ENCODE measurements at places on chromosomes 2 and 18. TPM values are rescaled to one million over a fixed set of nuclear protein-coding genes. Genes with fewer than 3 reads are reported as not detected.

GRCh38 chr18:24014062-24014985 lies at the start of gene TTC39C:
TSS of gene TTC39C (plus strand) at chr18:24014754. CDS start at chr18:24014872, 118 bp downstream.
- no peak for DNase-seq

GRCh38 chr2:129779783-129780182 lies 199.7 kb upstream of the RAB6C start:
- no peak for DNase-seq

GRCh38 chr18:41700416-41700815 lies 254.6 kb upstream of the PIK3C3 start:
- DNase-seq = no peak

DNA sequence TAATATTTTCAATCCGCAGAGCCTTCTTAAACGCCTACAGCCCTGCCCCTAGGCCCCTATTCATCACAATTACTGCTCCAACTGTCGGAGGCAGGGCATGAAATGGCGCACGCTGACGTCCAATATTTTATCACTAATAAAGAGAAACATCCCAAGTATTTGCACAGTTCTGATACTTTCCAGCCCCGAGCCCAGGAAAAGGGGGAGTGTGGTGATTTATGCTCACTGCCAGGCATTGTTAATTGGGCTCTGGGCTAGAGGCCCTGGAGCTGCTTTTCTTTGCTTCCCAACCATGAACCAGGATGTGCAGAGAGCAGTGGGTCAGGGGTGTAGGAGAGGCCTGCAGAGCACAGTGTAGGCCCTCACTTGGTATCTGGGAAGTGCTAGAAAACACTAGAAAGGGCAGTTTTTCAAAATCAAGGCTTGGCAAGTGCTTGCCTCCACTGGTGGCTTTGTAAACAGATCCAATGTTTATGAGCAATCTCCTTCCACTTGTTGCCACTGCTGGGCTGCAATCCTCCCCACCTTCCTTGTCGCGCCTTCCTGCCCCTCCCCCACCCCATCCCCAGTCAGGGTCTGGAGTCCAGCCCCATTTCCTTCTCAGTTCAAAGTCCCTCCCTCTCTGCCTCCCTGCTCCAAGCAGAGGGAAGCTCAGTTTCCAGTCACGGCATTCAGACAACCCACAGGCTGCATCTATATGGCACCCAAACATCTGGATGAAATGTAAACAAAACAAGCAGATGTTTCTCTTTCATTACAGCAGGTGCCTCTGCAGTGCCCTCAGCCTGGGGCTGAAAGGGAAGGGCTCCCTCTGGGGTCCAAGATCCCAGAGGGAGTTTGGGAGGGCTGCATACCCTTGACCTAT lies 83.9 kb upstream of the PKDCC start:
- DNase-seq = no peak

DNA sequence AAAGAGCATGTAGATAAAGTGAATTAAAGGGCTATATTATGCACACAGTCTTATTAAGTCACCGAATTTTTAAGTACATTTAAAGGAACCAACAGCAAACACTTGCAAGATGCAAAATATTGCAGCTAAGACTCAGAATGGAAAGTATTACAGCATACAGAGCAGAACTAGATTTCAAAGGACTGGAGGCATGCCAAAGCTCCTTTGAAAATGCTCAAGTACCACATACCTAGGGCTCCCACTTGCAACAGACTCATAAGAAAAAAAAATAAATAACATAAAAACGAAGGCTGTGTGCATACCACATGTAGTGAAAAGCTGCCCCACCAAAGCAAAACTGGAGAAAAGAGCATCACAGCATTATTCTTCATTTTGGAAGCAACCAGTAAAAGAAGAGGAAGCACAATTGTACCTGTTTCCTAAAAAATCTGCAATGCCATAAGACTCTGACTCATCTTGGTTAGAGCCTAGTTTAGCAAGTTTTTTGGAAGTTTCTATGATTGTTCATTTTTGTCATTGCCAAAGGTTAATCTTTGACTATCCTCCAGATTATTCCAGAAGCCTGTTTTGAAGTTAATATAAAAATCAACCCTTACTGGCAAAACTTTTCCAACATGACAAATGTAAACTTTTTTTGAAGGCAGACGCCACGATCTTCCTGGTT lies 306.0 kb upstream of the COL3A1 start:
- no peak for DNase-seq

GRCh38 chr18:45025089-45025450 lies 344.4 kb downstream of the SETBP1 start:
- DNase-seq = no peak

DNA sequence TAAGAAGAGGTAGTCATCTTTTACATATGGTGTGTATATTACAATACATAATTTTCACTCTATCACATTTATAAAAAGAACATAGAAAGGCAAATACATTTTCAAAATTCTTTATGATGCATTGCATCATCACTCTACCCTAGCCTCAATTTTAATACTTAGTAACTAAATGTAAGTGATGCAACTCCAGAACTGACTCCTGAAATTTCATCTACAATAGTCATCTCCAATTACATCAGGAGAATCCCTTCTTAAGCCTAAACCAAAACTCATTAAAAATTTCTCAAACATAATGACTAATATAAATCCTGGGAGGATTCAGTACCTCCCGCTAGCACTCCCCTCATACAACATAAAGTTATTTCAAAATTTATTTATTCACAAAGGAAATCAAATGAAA lies 15.9 kb downstream of the TMX3 start:
- no peak for DNase-seq

DNA sequence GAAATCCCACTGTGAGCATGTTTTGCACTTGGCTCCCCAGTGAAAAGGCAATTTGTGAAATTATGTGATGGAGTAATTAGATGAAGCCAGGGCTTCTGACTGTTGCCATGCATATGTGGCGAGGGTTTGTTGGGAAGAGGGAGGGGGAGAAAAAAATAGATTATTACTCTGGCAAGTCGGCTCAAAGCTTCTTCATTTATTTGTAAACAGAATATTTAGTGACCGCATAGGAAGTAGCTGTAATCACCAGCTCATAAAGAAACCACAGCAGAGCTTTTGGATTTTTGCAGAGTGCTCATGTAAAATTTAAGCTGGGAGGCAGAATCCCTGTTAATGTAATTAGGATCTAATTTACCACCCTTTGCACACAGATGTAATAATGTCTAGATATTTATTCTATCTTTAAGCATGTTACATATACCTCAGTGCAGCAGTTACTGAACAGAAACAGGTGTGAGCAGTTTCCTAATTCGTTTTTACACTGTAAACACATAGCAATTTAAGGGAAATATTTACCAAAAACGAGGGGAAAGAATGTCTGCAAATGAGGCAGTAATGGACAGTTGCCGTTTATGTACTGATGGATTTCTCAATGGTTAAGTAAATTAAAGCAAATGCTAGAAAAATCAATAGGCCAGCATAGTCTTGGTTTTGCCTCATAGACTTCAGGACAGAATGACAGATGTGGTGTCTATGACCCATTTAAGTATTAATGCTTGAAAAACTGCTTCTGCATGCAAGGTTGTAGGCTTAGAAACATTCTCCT lies 87.9 kb downstream of the MEIS1 start:
- DNase-seq = no peak

DNA sequence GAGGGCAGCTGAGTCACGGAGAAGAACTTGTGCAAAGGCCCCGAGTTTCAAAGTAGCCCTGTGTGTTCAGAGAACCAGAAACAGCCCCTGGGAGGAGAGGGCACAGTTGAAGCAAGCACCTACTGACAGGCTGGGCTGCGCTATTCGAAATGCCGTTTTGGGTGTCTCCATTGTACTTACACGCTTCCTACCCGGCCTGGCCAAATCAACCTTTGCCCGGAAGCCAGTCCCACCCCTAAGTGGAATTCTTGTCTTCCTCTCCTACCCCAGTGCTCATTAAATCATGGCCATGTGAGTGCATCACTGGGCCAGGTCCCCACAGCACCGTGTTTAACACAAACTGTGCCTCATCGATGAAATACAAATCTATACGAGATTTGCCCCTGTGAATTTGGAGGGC lies 6.0 kb downstream of the DIPK1C start:
- DNase-seq = no peak

GRCh38 chr2:13052547-13052946 lies 335.8 kb downstream of the TRIB2 start:
- DNase-seq = no peak

DNA sequence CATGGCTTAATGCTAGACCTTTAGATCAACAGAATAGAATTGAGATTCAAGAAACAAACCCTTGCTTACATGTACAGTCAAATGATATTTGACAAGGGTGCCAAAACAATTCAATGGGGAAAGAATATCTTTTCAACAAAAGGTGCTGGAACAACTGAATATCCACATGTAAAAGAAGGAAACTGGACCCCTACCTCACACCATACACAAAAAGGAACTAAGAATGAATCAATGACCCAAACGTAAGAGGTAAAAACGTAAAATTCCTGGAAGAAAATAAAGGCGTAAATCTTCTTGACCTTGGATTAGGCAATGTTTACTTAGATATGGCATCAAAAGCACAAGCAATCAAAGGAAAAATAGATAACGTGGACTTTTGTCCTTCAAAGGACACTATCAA lies 43.1 kb downstream of the BAZ2B start:
- DNase-seq = no peak

Gene VAPA
- total RNA-seq = 169 TPM

Gene REG3A
- total RNA-seq = not detected
